ENCODE measurements at places on chromosomes 13 and 19.

DNA sequence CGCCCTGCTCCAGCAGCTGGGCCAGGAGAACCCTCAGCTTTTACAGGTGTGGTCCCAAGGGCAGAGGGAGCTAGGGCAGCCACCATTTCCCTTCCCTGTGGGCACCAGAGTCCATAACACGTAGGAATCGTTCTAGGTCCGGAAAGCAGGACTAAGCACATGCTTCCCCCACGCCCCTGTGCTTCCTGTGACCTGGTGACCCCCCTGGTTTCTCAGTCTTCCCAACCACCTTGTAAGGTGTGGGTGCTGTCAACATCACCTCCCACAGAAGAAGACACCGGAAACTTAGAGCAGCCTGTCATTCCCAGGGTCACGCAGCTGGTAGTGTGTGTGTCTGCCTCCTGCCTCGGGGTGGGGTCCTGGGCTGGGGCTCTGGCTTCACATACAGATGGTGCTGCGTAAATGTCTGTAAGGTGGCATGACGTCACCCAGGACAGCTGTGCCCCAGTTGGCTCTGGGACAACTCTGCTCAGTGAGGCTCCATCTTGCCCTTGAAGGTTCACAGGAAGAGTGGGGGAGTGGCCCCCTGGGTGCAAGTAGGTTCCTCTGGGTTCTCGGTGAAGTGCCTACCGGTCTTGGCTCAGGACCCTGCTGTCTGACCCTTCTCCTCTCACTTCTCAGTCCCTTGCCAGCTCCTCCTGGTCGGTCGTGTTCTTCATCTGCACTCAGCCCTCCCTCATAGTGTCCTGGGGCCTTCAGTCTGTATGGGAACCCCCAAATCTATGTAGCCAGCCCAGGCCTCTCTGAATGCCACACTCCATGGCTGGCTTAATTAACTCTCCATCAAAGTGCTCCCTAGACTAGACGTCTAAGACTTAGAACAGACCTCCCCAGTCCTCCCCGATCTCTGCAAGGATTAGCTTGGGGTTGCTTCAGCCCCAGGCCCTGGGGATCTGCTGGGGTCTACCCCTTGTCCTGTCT lies 4.0 kb downstream of the RAD23A start:
- DNase-seq: no peak

GRCh38 chr19:41426116-41426841 lies 895 bp downstream of the B3GNT8 start:
- DNase-seq: no peak

DNA sequence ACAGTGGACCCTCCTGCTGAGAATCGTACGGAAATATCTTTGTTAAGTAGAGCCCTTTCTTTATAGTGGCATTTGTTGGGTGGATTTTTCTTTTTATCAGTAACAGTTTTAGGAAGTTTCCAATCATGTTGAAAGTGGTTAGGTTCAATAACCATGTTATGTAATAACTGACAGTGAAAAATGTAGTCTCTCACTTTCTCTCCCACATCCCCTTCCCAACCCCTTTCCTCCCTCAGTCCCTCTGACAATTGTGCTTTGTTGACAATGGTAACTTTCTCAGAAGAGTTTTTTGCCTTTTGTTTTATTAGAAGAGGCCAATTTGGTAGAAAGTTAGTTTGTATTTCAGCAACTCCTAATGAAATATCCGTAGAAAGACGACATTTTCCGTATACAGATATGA lies 77.8 kb upstream of the SLAIN1 start:
- DNase-seq: no peak

DNA sequence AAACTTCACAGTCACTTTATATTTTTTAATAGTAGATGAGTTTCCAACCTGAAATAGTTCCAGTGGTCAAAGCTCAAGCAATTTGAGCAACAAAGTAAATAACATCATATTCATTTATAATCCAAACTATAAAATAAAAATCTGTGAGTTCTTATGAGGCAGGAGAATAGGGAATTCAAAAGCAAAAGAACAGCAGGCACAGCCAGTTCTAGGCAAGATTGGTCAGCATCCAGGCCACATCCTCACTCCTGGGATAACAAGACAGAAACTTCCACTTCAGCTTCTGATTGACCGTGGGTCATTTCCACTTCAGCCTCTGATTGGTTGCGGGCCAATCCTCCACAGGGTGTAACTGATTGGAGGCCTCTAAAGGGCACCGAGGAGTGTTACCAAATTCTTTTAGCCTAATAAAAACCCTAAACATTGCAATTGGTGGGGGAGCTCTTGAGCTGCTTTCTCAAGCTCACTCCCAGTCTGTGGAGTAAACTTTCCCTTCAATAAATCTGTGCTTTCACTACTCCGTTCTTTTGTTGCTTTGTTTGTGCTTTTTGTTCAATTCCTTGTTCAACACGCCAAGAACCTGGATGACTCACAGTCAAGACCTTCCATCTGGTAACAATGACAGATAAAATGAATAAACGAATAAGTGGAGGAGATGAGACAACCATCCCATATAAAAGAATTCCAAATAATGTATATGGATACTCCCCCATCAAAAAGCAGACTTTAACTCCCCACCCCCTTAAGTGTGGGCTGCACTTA lies 42.6 kb upstream of the AMER2 start:
- DNase-seq: no peak

- DNase-seq: no peak
Observed at GRCh38 chr13:25771641-25772478, 280.0 kb downstream of the SHISA2 start.

DNA sequence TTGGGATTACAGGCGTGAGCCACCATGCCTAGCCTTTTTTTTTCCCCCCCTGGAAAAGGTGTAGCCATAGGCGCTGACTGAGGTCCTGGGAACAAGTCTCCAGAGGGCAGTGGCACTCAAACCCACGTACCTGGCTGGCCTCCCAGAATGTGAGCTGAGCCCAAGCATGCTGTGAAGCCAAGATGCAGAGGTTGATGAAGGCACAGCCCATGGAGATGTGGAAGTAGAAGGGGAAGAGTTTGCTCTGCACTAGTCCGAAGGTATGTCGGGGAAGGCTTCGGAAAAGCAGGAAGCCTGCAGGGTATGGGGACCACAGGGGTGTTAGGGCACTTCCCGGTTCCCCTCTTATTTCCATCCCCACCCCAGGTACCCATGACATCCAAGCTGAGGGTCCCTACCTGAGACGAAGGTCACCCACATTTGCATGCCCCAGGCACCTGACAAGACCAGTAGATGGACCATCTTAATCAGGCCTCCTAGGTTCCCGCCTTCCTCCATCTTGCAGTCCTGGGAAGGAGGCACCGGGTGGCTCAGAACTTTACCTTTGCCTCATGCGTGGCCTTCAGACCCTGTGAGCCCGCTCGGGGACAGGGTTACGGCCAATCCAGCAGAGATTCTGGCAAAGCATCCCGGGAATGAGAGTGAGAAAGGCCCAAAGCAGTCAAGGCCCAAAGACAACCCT lies 805 bp downstream of the TMEM205 start:
- DNase-seq: no peak

- DNase-seq: no peak
Observed at GRCh38 chr19:610801-611480, 21.3 kb downstream of the HCN2 start.

DNA sequence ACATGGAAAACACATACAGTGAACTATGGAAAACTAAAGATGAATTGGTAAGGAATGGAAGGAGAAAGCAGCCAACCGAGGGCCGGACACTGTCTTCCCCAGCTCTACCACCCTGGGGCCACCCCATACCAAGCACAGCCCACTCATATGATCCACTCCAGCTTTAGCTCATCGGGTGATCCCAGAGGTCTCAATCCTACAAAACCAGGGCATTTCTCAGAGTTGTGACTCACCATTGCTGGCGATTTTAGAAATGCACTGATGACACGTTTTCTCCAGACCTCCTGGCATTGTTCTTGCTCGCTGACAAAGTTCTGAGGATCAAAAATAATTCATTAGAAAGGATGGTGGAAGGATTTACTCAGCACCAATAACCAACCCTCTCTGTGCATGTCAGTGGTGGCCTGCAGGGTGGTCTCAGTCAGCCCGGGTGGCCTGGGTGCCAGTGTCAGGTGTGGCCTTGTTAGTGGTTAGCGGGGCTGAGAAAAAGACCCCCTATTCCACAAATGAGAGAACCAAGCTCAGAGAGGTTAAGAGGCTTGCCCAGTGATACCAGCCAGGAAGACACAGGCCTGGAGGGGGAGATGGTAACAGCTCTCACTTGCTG lies 6.6 kb downstream of the TMEM272 start:
- no peak for DNase-seq

- no peak for DNase-seq
Observed at GRCh38 chr13:56837161-56837560, 303.6 kb upstream of the PRR20A start.

DNA sequence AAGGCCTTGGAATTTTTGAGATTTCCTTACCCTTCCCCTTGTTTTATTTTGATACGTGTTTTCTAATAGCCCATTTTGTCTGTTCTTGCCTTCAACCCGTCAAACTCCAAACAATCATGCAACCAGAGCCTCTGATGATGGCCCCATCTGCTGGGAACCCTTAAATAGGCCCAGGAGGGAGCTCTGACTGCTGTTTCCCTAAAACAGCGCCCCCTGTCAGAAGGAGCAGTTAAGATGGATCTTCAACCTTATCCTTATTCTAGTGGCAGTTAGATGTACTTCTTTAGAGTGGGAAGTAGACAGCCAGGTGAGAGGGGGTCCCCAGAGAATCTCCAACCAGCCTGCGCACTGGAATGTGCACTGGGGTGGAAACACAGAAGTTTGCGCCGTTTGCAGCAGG lies 1031.0 kb upstream of the PCDH9 start:
- no peak for DNase-seq

DNA sequence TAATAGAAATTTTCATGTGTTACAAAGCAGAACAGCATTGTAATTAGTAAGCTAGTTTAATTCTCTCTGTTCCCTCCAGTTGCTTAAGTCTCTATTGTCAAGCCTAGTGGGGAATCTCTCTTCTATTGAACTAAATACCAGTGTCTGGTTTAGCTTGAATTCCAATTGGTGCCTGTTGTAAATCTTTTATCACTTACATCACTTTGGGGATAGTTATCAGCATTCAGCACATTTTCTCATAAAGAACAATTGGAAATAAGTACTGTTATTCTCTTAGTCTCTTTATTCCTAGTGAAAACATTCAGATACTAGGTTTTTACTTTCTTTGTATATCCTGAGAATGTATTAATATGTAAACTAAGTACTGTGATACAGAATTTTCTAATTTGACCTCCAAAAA lies 25.2 kb downstream of the IPO5 start:
- DNase-seq: no peak

DNA sequence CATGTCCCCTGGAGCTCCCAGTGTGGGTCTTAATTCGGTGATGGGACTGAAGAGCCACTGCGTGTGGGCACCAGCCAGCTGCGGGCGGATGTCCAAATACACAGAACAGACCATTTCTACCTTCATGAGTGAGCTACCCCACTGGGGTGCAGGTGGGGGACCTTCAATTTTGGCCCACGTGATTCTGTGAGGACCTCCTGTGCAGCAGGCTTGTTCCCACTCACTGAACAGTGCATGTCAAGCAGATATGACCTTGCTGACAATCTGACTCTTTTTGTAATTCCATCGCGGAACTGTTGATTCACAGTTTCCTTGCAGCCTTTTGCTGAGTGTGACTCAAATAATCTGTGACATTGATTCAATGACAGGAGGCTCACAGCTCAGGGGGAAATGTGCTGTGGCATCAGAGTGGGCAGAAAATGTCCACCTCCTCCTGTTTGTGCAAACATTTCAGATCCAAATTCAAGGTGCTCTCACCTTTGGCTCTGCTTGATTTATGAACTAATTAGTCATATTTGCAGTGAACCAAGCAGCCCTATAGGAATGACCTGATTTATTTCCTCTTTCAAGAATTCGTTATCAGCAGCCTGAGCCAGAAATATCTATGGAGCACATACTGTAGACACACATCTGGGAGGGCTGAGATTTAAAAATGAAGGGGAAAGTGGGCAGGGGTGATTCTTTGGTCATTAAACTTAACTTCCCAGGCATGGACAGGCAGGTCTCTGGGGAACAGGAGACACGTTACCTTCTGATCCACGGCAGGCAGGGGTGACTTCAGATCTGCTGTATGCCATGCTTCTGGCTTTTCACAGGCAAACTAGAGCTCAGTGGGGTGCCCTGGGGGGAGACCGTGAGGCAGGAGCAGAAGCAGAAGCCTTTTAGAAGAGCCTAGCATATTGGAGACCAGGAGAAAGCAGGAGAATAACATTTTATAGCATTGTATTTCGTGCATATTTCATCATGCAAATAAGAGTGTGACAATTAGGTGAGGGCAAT lies 170.0 kb upstream of the KL start:
- no peak for DNase-seq

DNA sequence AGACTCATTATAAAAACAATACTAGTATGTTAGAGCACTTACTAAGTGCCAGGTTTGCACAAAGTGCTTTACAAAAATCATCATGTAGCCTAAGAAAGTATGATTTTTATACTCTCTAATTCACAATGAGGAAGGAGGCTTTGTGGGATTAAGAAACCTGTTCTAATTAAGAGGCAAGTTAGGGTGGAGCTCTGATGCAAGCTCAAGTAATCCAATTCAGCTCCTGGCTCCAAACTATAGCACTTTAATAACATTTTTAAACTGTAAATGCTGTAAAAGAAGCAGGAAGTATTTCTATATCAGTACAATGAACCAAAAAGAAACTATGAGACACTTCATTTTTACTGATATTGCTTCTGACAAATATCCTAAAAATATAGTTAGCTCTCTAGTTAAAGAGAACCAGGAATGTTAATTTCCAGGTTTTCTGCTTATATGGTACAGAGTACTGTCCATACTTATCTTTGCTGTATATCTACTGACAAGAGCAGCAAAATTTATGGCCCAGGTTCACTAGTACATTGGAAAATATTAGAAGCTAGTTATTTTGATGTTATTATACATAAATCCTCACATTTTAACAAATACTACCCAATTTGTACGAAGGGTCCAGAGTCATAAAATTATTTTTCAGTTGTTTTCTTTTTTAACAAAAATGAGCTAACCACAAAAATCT lies 482.0 kb downstream of the DIAPH3 start:
- no peak for DNase-seq

- DNase-seq: no peak
Observed at GRCh38 chr13:43077046-43077445, 53.7 kb downstream of the DNAJC15 start.

DNA sequence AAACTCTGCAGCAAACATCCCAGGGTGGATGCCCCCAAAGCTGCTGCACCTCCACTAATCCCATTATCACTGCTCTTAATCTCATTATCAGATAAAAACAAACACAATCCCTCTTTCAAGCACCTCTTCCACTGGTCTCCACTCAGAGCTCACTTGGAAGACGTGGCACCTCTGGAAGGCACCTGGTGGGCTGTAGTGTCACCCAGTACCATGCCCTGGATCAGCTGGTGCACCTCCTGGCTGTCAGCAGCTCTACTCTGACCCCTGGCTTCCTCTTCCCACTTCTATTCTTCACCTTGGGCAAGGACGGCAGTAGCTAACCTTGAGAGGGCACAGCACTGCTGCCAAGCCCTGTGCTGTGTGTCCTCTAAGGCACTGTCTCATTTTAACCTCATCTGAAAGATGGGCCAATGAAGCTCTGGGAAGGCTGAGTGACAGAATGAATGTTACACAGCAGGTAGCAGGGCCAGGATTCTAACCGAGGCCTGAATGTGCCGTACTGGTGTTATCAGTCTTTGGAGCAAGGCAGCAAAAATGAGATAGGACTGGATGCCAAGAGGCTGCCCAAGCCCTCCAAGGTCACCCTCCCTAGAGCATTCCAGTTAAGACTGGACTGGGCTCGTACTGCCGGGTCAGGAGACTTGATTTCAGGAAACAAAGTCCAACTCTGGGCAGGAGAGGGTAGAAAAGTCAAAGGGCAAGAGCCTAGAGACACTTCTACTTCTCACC lies 7.4 kb downstream of the BRD4 start:
- DNase-seq: no peak

Data from stimulated activated CD8-positive, alpha-beta memory T cell treated with anti-CD3 and anti-CD28 coated beads, Interleukin-15, amount 100 ng/mL, for 1 hour (primary cell).